NCI-H1092 (cell line): ENCODE measurements at places on chromosomes 6 and 20.

DNA sequence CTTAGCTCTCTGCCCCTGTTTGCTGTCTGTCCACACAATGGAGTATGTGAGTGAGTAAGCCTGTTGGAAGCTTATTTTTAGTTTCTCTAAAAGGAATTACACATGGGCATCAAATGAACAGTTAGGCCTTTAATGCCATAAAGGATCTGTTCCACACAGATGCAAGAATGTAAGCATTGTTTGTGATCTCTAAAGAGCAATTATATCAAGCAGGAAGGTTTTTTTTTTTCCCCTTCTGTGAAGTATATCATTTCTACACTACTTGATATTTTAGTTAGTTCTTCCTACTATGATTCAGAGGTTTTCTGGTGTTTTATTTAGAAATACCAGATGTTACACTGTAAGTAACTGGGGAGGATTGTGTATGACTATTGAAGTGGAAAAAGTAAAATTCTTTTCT lies 627.5 kb downstream of the COL12A1 start:
- DNase-seq, result no peak

DNA sequence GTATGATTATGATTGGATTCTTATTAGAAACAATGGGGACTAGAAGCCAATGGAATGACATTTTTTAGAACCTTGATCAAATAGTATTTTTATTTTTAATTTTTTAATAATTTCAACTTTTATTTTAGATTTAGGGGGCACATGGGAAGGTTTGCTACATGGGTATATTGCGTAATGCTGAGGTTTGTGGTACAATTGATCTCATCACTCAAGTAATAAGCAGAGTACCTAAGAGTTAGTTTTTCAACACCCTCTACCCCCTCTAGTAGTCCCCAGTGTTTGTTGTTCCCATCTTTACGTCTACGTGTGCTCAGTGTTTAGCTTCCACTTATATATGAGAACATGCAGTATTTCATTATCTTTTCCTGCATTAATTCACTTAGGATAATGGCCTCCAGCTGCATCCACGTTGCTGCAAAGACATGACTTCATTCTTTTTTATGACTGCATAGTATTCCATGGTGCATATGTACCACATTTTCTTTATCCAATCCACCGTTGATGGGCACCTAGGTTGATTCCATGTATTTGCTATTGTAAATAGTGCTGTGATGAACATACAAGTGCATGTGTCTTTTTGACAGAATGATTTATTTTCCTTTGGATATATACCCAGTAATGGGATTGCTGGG lies 281.1 kb upstream of the MAN1A1 start:
- DNase-seq, result no peak

GRCh38 chr6:66429210-66429609 lies 722.2 kb upstream of the EYS start:
- no peak for DNase-seq

- no peak for DNase-seq
These were observed 728 bp upstream of the TRIM39 start for GRCh38 chr6:30325873-30326525.

DNA sequence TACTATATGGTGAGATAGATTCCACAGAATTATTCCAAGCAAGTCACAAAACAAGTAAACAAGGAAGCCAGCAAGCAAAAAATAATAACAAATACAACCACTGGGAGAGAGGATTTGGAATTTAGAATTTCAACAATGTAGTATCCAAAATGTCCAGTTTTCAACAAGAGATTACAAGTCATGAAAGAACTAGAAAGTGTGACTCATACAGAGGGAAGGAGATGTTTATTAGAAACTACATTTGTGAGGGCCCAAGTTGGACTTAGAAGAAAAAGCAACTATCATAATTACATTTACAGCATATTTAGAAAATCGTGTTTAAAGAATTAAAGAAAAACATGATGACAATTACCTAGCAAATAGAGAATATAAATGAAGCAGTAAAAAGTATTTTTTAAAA lies 494.6 kb upstream of the ID4 start:
- no peak for DNase-seq

DNA sequence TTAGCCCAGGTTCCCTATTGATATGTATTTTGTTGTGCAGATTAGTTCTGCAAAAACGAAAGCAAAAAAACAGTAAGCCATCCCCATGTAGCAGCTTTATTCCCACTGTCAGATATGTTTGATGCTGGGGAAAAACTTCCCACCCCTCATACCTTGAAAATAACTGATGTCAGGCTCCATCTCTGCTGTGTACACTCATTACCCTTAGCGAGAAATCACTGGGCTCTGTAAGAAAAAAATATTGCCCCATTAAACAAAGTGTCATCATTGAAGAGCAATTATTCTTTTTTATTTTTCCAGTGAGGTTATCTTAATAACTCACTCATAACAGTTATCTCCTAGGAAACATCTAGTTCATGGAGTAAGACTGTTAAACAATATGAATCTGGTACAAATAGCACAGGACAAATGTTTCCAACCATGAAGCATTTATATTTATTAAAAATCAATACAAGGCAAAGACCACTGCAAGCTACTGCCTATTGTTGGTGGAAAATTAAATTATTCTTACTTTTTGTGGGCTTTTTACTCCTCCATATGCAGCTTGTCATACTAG lies 268.8 kb downstream of the LMBRD1 start:
- no peak for DNase-seq

DNA sequence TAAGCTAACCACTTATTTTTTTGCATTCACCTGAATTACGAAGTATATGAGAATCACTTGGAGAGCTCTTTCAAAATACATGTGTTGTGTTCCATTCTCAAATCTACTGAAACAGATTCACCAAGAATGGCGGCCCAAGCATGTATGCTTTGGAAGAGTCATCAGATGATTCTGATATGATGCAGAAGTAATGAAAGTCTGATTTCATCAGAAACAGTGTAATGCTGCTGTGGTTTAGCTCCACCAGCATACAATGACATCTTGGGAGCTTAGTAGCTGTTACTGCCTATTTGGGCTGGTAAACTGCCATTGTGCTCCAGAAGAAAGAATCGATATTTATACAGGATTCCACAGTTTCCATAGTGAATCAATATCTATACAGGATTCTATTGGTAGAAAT lies 52.9 kb downstream of the UBR2 start:
- no peak for DNase-seq
